ENCODE measurements at places on chromosomes 4 and X.

- no peak for DNase-seq
Measured at GRCh38 chr4:164614999-164615398, 138.9 kb upstream of the SMIM31 start.

DNA sequence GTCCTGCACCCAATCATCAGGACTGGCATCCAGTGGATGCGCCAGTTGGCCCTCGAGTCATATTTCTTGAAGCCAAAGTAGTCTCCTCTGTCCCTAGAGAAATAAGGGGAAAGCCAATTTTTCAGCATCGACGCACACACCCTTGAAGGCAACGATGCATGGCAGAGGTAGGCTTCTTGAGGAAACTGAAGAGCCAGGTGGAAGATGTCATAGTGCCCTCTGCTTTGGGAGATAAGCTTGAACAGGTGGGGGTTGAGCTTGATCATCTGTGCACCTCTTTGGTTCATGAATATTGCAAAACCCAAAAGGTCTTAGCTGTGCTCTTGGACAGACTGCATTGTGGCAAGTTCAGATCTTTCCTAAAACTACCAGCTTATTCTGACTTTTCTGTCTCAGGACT is 34.6 kb upstream of the WDR1 start:
- no peak for DNase-seq

- DNase-seq: no peak
Measured at GRCh38 chrX:147875866-147876596, 35.7 kb upstream of the FMR1 start.

- DNase-seq: no peak
Measured at GRCh38 chr4:41748571-41749475, at the start of gene PHOX2B. TSS of gene PHOX2B (minus strand) at chr4:41748725. CDS start at chr4:41748610, 115 bp downstream.

DNA sequence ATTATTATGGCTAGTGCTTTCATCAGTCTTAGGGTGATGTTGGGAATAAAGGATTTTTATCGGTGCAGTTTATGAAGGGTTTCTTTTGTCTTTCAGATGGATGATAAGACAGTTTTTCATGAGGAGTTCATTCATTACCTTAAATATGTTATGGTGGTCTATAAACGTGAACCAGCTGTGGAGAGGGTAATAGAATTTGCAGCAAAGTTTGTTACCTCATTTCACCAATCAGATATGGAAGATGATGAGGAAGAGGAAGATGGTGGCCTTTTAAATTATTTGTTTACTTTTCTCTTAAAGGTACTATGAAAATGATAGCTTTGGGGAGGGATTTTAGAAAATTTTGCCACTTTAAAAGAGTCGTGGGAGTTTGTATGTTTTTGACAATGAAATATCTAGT is 1.3 kb downstream of the NCAPG start:
- no peak for DNase-seq

DNA sequence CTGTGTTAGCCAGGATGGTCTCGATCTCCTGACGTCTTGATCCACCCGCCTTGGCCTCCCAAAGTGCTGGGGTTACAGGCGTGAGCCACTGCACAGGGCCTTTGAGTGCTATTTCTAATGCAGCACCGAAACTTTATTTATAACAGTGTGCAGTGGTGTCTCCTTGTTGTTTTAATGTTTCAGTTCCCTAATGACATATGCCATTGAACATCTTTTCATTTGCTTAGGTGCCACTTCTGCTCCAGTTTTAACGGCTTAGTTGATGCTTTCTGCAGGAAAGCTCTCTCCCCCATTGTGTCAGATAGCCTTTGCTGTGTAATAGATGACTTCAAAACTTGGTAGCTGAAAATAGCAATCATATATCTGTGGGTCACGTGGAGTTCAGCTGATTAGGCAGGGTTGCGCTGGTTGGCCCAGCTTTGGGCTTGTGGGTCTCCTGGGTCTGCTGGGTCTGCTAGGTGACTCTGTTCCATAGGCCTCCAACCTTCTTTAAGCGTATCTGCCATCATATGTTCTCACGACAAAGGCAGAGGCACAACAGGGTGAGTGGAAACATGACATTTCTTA is 76.4 kb upstream of the SHISA3 start:
- no peak for DNase-seq

Measured in stimulated activated CD4-positive, alpha-beta T cell treated with anti-CD3 and anti-CD28 coated beads, Interleukin-1b, Interleukin-23, amount 100 ng/mL, for 1 hour (primary cell).